Left ventricle myocardium superior (tissue), 1 donor: ENCODE measurements at places on chromosomes 3 and 15. TPM values are rescaled to one million over a fixed set of nuclear protein-coding genes. Genes with fewer than 3 reads are reported as not detected.

The SST gene
- not detected for total RNA-seq

The VPS33B gene
- total RNA-seq, result 6.1 TPM

The ALDH1A3 gene
- total RNA-seq, result 6.8 TPM

The TNNC1 gene
- total RNA-seq, result 8,945 TPM

The NT5DC2 gene
- 68.3 TPM for total RNA-seq

The SLC22A13 gene
- total RNA-seq, result not detected

DNA sequence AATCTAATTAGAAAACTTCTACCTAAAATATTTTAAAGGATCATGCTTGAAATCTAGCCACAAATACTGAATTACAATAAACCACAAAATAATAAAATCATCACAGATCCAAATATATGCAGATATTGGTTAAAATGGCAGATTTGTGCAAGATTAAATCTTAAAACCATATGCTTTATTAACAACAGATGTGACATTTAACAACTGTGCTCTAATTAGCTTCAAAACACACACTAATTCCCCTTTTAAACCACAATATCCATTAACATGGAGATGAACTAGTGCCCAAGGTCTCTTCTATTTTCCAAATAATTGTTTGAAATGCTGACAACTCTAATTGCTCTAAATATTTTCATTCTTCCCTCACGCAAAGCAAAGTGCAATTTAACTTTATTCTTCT, 1530.3 kb downstream of the SI start:
- no peak for DNase-seq

- no peak for DNase-seq
Measured at GRCh38 chr15:67564021-67564967, 21.8 kb downstream of the MAP2K5 start.

DNA sequence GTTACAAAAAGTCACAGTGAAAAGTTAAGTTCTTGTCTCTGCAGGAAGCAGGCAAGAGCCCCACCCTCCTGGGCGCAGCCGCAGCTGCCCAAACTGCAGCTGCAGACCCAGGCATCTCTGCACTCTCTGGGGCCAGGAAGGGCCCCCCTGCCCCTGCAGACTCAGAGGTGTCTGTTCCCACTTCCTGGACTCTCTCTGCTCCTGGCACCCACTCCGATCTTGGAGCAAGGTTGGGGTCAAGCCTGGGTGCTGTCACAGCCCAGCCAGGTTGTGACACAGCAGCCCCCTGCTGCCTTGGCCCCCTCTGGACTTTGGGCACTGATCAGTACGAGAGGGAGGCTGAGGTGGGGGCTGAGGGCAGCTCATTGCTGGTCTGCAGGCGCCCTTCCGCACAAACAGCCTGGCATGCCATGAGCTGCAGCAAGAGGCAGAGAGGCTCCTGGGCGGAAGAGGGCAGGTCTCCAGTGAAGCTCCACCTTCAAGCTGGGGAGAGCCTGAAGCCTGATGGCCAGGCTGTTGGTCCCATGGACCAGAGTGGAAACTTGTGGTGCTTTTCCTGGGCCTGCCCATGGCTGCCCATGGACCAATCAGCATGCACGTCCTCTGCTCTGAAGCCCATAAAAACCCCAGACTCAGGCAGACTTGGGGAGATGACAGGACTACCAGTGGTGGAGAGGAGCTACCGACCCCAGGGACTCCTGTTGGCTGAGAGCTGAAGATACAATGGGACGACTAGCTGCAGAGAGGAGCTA, 42.9 kb upstream of the LRRFIP2 start:
- no peak for DNase-seq

DNA sequence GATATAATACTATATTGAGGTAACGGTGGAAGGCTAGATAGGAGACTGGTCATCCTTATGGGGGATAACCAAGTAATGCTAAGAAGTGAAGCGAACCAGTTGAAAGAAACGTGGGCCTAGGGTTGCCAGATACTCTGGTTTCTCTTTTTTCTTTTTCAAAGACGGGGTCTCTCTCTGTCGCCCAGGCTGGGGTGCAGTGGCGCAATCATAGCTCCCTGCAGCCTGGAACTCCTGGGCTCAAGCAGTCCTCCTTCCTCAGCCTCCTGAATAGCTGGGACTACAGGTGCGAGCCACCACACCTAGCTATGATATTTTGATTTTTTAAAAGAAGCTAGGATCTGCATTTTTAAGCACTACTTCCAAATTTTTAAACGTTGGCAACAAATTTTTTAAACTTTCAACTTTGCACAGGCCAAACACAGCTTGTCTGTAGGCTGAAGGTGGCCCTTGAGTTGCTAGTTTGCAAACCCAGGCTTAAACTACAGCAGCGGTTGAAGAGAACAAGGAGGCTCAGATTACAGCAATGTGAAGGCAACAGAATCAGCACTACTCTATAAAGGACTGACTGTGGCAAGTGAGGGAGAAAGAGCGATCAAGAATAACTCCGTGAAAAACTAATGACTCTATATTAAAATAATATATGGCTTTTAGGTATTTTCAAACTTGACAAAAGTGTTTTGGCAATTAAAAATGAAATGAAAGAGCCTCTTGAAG, 1.2 kb upstream of the RUBCN start:
- no peak for DNase-seq

DNA sequence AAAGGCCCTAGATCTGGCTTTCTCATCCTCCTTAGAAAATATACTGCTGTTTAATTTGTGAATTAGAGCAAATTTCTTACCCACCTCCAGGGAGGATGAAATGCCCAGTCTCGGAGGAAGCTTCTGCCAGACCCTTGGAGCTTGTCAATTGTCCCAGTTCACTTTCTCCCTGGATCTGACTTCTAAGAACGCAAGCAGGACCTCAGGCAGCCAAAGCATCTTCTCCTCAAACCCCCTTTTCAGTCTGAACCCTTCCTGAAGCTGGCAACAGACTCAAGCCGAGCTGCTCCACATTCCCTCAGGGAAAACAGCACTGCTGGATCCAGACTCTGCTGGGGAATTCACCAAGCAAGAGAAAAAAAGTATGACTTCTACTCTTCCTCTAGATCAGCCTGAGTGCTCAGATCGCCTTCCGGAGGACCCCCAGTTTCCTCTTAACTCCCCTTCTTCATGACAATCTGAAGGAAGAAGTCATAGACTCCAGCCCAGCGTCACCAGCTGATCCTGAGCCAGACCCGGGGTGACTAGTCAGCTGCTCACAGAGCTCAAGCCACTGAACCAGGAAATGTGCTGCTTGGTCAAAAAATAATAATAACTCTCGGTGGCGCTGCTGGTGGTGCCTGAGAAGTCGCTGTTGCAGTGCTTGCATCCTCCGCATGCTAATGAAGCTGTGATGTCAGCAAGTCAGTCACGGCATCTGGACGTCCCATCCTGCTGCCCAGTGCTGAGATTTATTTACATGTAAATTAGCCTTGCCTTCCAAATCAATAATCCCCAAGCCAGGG, at the start of gene PRICKLE2:
TSS of gene PRICKLE2 (minus strand) at position 641 of the 785 bp plus-strand sequence. CDS start 26,539 bp downstream, outside the sequence.
- DNase-seq, result peak; percentile 79

- no peak for DNase-seq
Measured at GRCh38 chr3:76497636-76498035, 542.3 kb upstream of the ROBO2 start.

DNA sequence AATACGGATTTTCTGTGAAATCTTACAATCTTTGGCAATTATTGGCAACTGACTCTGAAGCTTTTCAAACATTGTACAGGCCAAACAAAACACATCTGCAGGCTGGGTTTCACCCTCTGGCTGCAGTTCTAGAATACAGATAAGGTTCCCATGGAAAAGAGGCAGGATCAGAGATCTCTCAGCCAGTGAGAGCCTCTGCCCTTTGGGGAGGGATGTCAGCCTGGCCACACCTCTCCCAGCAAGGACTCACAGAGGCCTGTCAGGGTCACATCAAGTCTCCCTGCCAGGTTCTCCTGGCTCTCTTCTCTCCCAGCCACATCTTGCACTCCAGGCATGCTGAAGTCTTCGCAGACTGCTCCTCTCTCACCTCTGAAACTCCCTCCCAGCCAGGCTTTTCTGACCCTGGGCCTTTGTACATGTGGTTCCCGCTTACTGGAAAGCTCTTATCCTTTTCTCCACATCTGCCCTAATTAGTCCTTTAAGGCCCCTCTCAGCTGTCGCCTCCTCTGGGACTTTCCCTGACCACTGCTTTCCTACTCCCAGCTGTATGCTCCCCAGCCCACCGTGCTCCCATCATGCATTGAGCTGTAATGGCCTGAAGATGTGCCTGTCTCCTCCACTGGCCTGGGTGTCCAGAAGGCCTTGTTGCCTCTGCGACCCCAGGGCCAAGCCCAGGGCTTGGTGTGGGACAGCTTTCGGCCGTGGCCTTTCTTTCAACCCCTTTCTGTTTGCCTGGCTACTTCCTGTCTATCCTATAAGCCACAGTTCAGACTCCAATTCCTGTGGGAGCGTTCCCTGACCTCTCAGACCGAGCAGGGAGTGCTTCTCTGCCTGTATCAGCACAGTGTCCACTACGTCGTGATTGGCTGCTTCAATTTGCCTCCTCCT, 4.3 kb downstream of the RBP1 start:
- DNase-seq, result peak; percentile 86

GRCh38 chr3:95731753-95732152, 1082.6 kb upstream of the EPHA6 start:
- no peak for DNase-seq

DNA sequence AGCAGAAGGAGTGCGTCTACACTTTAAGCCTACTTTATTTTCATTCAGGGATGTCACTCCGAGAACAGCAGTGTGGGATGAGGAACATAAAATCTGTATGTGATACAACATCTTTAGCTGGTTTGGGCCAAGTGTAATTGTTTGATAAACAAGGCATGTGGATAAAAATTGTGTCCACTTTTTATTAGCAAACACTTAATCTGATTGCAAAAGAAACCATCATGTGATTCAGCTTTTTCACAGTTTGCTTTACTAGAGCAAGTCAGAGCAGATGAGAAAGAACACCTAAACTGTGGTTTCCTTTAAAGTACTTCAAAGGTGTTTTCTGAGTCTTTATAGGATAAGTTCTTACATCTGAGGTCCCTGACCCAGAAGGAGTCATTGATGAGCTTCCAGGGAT, 237.9 kb downstream of the THSD4 start:
- DNase-seq, result no peak

DNA sequence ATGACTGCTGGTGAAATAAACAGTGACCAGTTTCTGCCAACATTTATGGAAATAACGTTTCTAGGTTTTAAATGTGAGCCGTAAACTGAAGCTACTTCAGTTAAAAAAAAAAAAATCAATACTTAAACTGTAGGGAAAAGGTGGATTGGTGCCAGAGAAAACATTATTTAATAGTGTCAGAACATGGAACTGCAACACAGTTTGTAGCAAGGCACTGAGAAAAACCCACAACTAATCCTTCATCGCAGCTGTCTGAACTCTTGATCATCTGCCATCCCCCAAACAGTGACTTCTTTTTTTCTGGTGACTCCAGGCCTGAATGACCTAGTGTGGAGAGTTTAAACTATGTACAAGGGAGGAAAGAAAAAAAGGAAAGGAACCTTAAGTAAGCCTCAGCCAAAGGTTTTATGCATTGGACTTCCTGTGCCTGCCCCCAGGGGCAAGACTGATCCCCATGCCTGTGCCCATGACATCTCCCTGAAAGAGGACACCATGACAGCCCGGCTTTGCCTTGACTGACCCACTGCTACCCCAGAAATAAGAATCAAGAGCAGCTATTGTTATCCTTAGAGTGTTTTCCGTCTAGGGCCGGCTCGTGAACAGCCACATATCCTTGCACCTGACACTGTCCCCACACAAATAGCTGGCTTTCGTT, 33.1 kb downstream of the CRTAP start:
- no peak for DNase-seq

GRCh38 chr3:98233468-98233867, 30.6 kb upstream of the OR5H6 start:
- DNase-seq, result no peak

DNA sequence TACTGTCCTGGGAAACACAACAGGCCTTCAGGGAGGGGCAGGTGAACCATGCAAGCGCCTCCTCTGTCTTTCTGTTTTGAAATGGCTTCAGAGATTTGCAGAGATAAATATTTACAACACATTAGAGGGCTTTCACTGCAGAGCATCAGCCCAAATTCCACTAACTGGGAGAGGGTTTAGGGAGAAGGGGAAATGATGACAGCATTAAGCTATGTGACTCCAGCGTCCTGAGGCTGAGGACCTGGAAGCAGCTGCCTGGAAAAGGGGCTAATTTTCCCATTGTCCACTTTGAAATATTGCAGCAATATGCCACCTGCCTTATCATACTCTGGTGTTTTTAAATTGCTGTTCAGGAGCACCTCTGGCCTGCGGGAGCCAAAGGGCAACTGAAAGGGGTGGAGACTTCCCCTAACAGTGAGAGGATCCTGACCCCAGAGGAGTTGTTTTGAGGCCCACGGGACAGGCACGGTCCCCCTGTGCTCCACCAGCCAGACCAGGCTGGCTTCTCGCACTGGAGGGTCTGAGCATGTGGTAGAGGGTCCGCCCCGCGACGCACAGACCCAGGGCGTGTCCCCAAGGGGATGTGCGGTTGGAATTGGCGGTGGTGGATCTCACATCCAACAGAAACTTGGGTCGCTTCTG, 110.6 kb downstream of the XXYLT1 start:
- DNase-seq, result no peak

DNA sequence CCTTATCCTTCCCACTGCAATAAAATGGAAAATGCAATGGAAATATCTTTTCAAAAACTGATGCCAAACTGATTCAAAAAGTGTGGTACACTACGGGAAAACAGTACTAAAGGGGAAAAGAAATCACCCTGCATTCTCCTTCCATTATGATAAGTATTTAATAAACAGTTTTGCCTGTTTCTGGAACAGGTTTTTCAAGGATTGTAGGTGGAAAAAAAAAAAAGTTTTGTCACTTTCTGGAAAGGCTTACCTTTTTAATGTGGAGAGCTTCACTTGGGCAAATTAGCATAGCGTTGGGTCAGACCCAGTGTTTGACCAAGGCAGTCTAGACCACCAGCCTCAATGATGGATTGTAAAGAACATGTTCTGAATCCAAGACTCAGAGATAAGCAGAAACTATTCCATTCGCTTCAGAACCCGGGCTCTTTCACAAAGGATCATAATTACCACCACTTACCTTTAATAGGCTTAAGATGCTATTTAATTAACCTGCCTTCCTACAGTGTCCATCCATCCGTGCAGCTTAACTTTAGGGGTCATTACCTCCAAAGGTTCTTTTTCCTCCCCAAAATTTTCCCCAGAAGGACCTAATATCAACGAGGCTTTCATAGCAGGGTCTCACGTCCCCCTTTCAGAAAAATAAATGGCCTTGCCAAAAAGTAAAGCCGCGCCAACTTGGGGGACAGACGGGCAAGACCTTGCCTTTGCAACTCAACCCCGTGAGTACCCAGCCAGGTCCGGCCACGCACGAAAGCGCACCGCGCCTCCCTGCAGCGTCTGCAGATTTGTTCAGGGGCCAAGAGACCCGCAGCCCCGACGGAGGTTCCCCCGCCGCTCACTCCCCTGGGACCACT, 1.0 kb downstream of the DCBLD2 start:
- DNase-seq, result no peak
